PC-3 (cell line): ENCODE measurements at places on chromosomes 3 and 15. TPM values are rescaled to one million over a fixed set of nuclear protein-coding genes. Genes with fewer than 3 reads are reported as not detected.
A peak's percentile ranks its signal among the peaks of the same experiment; 100 is the strongest.

DNA sequence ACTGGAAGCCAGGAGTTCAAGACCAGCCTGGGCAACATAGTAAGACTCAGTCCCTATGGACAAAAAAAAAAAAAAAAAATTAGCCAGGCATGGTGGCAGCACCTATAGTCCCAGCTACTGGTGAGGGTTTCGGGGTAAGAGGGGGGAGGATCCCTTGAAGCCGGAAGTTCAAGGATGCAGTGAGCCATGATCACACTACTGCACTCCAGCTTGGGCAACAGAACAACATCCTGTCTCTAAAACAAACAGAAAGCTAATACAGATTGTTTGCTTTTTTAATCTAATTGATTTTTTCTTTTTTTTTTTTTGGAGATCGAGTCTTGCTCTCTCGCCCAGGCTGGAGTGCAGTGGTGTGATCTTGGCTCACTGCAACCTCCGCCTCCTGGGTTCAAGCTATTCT is 1.6 kb upstream of the IMP3 start:
- no peak for DNase-seq

GRCh38 chr15:83092309-83092976 is 15.0 kb upstream of the TM6SF1 start:
- DNase-seq: peak; percentile 32

DNA sequence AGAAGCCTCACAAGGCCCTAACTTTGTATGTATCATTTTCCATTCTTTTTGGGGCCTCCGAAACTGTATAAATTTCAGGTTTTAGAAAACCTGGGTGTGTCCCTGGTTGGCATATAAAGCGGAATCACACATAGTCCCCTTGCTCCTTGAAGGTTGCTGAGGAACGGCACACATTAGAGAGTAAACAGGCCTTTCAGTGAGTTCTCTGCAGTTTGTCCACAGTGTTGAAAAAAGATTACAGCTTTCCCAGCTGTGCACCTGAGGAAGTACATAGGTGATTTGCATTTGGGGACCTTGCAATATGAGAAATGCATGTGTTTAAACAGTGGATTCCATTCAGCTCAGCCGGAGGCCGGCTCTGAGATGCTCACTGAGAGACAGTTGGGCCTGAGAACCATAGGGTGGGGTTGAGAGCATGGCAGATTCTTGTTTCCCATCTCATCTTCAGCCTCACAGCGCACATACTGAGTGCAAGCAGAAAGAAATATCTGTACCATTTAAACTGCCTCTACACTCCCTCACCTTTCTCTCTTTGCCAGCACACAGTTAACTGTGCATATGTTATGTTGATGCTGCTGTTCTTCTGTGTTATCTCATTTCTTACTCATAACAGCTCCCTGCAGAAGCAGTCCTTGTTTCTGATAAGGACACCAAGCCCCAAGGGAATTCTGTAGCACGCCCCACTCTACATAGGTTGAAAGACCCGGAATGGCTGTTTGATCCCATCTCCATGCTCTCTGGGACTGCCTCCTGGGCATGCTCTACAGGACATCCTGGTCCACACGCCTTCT is 60.4 kb downstream of the BOC start:
- DNase-seq: no peak

GRCh38 chr3:179330438-179330837 is 7.6 kb downstream of the ZNF639 start:
- no peak for DNase-seq

The IL20RB gene
- total RNA-seq: 0.73 and 1.2 TPM in 2 replicates

GRCh38 chr15:32987067-32987466 is 207.4 kb downstream of the FMN1 start:
- DNase-seq: no peak

The CHRD gene
- not detected in 2 replicates for total RNA-seq

The SLC28A1 gene
- 0.58 and 1.1 TPM in 2 replicates for total RNA-seq

The ACKR2 gene
- 1.3 and 3.9 TPM in 2 replicates for total RNA-seq

DNA sequence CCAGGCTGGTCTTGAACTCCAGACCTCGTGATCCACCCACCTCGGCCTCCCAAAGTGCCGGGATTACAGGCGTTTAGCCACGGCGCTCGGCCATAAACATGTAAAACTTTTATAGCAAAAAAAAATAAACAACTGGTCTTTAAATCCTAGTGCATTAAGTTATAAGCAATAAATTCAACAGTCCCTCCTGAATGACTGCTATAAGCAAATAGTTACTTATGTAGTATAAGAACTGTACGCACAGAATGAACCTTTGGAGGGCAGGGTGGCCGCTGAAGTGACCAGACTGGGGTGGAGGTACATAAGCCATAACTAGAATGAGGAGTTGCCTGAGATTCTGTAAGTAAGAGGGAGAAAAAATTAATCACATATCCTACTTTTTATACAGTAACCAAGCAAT is 12.6 kb downstream of the CCDC14 start:
- no peak for DNase-seq

DNA sequence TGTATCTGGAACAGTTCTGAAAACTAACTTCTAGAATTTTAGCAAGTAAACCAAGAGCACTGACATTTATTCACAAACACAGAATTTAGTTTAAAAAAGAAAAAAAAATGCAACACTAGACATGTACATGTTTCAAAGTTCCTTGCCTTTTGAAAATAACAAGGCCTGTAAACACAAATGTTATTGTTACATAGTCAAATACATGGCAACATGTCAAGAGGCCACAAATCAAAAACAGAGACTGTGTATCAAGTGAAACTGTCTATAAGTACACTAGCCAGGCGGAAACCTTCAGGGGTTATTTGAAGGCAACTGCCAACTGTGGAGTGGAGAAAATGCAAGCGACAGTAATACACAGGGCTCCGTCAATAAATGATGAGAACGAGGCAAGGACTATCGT is 547.6 kb downstream of the FOXP1 start:
- DNase-seq: no peak

The SLITRK3 gene
- total RNA-seq: not detected in 2 replicates

The CACNA2D3 gene
- not detected in 2 replicates for total RNA-seq

The IGSF11 gene
- total RNA-seq: 0.66 TPM in 1 of 2 replicates, not detected in the other

- DNase-seq: no peak
Measured at GRCh38 chr3:87227835-87228144, 681 bp downstream of the CHMP2B start.

DNA sequence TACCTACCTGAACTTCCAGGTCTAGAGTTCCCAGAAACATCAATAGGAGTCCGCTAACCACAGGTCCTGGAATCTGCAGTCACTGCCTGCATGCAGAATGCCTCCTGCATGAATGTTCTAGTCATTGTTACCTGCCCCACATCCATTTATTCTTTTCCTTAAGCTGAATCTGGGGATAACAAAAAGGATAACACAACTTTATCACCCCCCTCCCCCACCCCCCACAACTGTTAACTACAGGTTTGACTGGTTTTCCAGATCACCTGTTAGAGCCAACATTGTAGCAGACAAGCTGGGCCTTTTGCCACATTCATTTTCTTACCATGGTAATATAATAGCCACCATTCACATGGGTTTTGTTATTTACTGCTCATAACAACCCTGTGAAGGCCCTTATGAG is 4.6 kb upstream of the CTSH start:
- peak; percentile 64 for DNase-seq

The FBXO22 gene
- 41.1 and 51.4 TPM in 2 replicates for total RNA-seq

GRCh38 chr3:124800076-124800475 is 69.8 kb downstream of the UMPS start:
- no peak for DNase-seq

GRCh38 chr3:195105841-195106417 is 165.0 kb downstream of the XXYLT1 start:
- peak; percentile 58 for DNase-seq

The ANKRD34C gene
- not detected in 2 replicates for total RNA-seq

DNA sequence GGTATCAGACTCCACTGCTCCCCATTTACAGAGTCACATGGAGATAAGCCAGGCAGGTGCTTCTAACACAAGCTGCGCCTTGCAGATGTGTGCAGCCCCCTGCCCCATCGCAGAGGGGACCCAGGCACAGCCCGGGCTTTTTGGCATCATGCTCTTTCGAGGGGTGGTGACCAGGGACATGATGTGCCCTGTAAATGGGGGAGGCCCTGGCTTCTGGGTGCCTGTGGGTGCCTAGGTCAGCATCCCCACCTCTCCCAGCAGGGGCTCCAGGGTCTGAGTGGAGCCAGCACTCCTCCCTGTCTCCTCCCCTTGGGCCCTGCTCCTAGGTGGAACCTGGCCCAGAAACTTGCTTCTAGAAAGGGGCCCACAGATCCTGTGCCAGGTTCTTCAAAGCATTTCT is 15.2 kb downstream of the TRPM1 start:
- no peak for DNase-seq

DNA sequence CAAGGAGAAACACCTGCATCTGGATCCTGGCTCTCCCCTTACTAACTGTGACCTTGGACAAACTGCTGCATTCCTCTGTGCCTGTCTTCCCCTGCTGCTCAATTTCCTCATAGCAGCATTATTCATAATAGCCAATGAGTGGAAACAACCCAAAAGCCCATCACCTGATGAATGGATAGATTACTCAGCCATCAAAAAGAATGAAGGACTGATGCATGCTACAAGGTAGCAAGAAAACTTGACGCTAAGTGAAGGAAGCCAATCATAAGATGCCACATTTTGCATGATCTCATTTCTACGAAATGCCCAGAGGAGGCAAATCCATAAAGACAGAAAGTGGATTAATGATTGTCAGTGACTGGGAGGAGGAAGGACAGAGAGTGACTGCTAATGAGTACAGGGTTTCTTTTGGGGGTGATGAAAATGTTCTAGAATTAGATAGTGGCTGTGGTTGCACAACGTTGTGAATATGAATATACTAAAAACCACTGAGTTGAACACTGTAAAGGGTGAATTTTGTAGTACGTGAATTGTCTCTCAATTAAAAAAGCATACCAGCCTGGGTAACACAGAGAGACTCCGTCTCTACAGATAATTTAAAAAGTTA is 11.2 kb downstream of the IGDCC4 start:
- DNase-seq: peak; percentile 34

The UTS2B gene
- total RNA-seq: 1.2 TPM in 1 of 2 replicates, not detected in the other

DNA sequence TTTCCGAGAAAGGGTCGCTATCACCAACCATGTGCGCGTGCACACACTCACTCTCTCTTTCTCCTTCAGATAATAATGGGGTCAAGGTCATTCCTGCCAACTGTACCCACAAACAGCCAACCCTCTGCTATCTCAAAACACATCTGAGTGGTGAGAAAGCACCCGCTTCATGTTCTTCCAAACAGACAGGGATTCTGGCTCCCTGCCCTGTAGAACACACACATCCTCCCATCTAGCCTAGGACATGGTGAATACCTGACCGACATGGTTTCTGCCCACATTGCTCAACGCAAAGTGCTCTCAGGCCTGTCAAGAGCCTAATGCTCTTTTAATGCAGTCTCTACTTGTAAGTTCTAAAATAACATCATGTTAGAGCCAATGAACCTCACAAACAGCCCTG is 302.2 kb downstream of the FOXP1 start:
- DNase-seq: no peak

The PARP6 gene
- total RNA-seq: not detected in 2 replicates

DNA sequence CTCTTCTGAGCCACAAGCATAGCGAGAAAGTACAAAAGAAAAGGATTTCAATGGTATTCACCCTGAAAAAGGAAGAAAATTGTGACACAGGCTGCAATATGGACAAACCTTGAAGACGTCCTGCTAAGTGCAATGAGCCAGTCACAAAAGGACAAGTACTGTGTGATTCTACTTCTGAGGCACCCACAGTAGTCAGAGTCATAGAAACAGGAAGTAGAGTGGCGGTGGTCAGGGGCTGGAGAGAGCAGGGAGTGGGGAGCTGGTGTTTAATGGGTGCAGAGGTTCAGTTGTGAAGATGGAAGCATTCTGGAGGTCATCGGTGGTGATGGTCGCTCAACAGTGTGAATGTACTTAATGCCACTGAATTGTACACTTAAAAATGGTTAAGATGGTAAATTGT is 180.5 kb downstream of the APBA2 start:
- DNase-seq: no peak

DNA sequence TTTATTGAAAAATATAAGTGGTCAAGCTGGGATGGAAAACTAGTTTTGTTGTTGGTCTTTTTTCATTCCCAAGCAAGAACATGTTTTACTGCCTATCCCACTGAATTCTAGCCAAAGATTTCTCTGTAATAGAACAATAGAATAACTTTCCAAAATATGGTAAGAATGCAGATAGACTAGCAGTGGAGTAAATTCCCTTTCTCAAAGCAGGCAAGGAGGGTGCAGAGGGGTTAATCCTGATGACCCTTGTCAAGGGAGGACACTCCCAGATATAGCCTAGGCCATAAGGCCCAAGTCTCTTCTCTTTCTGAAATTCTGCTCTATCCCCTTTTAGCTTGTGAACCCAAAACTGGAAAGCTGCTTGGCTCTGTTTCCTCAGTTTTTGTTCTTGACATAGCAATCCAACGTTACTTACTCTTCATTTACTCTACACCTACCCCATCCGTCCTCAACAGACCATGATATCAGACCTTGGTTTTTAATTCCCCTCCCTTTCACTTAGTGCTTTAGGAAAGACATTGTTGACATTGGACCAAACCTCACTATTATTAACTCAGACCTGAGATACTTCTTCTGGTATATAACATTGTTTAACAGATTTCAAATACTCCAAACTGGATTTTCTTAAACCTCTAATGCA is 453.6 kb upstream of the THBS1 start:
- DNase-seq: peak; percentile 47

The CKMT1B gene
- total RNA-seq: 6.1 and 8.7 TPM in 2 replicates

- peak; percentile 42 for DNase-seq
Measured at GRCh38 chr3:112651516-112651915, 10.6 kb upstream of the CCDC80 start.

- no peak for DNase-seq
Measured at GRCh38 chr3:15387735-15388134, 39.6 kb downstream of the METTL6 start.

The TGM4 gene
- 0.46 and 1.2 TPM in 2 replicates for total RNA-seq

The C3orf62 gene
- total RNA-seq: 3.9 and 10.3 TPM in 2 replicates

The INTS14 gene
- total RNA-seq: 19.5 and 23.8 TPM in 2 replicates

DNA sequence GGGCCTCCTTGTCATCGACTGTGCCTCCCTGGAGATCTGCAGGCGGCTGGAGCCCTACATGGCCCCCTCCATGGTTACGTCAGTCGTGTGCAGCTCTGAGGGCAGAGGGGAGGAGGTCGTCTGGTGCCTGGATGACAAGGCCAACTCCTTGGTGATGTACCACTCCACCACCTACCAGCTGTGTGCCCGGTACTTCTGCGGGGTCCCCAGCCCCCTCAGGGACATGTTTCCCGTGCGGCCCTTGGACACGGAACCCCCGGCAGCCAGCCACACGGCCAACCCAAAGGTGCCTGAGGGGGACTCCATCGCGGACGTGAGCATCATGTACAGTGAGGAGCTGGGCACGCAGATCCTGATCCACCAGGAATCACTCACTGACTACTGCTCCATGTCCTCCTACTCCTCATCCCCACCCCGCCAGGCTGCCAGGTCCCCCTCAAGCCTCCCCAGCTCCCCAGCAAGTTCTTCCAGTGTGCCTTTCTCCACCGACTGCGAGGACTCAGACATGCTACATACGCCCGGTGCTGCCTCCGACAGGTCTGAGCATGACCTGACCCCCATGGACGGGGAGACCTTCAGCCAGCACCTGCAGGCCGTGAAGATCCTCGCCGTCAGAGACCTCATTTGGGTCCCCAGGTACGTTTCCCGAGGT is 146.5 kb downstream of the LRRK1 start:
- no peak for DNase-seq

DNA sequence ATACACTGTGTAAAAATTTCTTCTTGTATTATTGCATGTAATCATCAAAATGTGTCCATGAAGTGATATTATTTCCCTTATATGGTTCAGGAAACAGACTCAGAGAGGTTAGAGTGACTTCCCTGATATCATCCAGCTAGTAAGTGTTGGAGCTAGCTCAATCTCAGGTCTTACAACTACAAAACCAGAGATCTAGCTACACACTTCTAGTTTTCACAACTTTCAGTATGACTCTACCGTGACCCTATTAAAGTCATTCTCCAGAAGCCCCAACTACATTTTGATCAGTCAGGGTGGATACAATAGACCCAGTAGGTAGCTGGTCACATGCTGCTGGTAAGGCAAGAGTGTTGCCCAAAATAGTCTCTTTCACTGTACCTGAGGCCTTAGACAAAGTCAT is 165.3 kb downstream of the GOLIM4 start:
- DNase-seq: no peak
